Pulmonary artery endothelial cell (primary cell): ENCODE measurements at places on chromosomes 4 and X.

- no peak for DNase-seq
Measured at GRCh38 chrX:39164212-39164611, 363.0 kb downstream of the MID1IP1 start.

DNA sequence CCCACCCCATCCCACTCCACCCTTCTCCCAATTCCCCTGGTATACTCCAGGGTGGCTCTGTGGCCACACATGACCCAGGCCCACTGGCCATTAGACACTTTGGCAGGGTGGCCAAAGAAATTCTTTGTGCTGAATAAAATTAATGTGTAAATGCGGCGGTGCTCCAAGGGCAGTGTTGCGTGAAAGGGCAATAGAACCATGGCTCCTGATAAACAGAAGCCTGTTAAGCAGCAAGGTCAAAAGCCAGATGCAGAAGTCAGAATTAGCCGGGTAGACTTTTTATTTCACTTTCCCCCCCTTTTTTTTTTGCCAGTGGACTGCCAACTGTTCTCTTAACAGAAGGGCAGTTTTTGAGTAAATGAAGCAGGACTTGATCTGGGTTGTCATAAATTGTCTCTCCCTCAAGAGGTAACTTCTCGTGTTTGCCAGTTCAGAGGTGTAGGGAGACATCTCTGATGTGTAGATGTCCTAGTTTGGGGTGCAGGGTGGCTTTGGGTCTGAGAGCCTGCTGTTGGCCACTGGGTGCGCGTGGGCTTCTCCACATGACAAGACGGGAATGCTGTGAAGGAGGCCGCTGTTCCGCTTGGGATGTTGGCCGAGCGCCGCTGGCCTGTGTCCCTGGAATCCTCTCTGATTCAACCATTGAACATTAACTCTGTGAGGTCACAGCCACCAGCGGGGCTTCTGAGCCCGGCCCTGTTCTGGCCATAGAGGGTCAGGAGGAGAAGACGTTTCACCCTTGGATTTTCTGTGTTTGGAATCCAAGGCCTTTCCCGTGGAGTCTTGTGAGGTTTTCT, 139.5 kb downstream of the TBL1X start:
- no peak for DNase-seq

DNA sequence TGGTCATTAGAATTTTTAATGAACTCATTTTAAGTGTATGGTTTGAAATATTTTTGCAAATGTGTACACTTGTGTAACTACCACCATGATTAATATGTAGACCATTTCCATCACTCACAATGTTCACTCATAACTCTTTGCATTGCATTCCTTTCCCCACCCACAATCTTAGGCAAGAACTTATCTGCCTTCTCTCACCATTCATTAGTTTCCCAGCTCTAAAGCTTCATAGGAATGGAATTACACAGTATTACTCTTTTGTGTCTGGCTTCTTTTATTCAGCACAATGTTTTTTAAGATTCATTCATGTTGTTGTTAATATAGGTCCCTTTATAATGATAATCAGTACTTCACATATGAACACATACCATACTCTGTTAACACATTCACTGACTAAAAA, 106.1 kb downstream of the ARAP2 start:
- no peak for DNase-seq

- no peak for DNase-seq
Measured at GRCh38 chr4:180598281-180598680, 1644.9 kb upstream of the TENM3 start.

DNA sequence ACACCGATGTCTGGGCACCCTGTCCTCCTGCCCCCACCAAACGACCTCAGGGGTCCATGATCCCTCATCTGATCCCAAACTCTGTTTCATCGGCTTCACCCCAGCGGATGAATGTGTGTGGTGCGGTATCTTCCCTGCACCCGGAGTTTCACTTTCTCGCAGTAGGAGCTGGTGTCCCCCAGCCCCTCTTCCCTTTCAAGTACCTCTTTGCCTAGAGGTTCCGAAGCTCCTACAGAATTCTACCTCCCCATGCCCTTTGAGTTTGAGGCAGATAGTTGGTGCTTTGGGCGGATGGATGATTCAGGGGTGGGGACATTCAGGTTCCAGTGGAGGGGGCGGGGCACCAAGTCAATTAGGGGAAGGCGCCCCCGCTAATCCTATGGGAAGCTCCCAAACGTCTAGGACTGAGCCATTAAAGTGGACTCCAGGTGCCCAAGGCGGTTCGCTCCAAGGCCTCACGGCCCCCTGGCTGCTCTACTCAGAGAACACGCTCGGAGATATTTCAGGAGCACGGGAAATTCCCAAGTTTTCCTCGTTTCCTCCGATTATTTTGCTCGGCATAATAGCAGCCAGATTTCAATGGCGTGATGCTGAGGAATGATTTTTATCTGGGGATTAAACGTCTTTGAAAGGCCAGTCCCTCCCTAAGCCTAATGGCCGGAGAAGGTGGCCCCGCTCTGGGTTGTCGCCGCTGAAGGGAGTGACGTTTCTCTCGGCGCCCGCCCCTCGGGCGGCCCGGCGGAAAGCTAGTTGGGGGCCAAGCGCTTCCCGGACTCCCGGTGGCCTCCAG, 1.3 kb downstream of the MSX1 start:
- peak; percentile 15 for DNase-seq

DNA sequence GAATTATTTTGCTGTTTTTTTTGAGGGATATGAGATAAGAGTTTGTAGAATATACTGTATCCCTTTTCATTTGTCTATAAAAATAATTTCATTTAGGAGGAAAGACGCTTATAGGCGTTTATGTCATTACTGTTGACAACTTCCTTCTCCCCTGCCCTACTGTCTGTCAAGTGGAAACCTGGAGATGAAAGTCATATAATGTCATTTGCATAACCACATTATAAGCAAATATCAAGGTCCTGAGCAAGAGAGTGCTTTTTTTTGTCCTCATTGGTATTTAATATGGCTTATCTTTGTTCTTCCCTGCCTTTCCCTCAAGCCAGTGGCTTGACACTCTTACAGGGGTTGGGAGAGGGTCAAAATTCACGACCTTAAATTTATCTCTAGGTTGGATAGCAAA, 55.8 kb downstream of the LRP2BP start:
- no peak for DNase-seq

DNA sequence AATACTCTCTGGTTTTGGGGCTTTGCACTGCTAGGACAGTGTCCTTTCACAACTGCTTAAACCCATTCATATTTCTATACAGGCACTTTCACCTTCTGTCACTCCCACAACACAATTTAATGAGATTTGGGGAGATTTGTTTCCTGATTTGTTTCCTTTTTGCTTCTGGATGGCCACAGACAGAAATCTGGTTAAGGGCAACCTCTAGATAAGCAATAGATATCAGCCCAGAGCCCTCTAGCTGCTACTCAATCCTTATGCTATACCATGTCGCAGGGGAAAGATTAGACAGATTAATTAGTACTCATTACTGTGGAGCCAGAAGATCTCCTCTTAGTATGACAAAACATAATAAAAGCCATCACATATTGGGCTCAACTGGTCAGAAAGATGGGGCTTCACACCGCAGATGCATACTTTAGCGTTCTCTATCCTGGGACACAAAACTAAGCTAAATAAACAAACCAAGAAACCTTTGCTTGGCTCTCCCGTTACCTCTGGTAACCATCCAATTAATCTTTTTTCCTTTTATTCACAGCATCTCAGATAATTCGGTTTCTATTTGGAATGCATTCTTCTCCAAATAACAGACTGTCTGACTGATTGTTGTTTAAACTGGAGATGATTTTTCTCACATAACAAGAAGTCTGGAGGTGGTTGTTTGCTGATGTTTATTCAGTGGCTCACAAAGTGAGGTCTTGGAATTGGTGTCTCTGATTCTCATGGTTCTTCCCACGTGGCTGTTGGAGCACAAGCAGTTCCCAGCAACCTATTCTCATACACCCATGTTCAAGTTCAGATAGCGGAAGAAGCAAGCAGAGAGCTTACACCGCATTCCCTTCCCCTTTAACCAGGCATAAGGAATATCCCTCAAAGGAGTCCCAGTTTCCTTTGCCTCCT, 41.0 kb upstream of the ZNF330 start:
- no peak for DNase-seq

GRCh38 chrX:133864236-133864635, 121.2 kb downstream of the GPC3 start:
- no peak for DNase-seq

GRCh38 chr4:181476508-181476890, 766.7 kb upstream of the TENM3 start:
- DNase-seq: no peak
